ENCODE measurements at places on chromosomes 12 and 14.

GRCh38 chr12:98406378-98406777 is 109.0 kb upstream of the TMPO start:
- DNase-seq = no peak

DNA sequence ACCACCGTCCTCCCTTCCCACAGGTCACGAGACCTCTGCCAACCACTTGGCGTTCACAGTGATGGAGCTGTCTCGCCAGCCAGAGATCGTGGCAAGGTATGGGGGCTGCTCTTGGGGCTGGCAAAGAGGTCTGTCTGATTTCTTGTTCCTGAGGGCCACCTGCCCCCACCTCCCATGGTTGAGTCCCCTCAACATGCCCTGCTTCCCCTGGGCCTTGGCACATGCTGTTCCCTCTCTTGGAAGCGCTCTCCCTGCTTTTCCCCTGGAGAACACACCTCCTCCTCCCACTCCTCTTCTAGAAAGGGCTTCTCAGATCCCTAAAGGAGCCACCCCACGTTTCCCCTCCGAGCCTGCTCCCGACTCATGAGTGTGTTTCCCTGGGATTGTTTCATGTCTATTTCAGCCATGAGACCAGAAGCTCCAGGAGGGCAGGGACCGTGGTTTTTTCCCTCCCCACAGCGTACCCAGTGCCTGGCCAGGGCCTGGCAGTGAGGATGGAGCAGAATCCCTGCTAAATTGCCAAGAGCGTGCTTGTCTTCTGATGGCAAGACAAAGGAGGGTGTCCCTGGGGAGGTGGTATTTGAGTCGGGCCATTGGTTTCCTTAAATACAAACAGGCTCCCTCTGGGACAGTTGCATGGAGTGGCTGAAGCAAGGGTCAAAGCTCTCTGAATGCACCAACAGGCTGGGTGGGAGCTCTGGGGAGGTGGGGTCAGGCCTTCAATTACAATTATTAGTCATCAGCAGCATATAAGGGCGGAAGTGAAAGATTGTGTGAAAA is 34.1 kb downstream of the CYP46A1 start:
- no peak for DNase-seq

DNA sequence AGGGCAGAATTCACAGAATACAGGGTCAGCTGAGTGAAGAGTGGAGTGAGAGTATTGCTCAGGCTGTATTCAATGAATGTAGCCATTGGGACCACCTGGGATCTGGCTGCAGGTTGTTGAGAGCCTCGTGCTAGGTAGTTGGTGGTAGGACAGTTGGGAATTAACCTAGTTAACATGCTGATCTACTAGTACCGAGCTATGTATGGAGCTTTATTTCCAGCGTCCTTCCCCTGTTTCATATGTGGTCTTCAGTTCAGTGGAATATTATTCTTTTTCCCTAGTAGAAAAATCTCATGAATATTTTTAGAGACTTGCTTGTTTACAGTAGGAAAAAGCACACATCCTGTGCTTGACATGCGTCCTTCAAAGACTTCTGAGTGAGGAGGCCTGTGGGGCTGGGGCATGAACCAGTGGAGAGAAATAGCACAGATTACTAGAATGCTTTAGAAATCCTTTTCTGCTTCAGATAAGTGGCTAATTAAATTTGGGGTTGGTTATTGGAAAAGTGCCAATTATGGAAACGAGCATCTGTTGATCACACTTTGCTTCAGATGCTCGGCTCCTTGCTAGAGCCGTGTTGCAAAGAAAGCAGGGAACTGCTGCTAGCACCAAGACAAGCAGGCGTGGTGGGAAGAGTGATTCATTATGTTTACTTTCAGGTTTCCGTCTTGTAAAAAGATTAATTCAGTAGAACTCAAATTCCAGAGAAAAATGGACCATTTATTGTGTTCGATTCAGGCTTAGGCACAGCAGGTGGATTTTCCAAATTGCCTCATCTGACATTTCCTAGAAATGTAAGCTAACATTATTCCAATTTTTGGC is 53.6 kb downstream of the ARF6 start:
- no peak for DNase-seq

- no peak for DNase-seq
These were observed 777.9 kb downstream of the FSCB start for GRCh38 chr14:43729143-43729542.

GRCh38 chr12:114685320-114685781 is 1.4 kb upstream of the TBX3 start:
- no peak for DNase-seq

DNA sequence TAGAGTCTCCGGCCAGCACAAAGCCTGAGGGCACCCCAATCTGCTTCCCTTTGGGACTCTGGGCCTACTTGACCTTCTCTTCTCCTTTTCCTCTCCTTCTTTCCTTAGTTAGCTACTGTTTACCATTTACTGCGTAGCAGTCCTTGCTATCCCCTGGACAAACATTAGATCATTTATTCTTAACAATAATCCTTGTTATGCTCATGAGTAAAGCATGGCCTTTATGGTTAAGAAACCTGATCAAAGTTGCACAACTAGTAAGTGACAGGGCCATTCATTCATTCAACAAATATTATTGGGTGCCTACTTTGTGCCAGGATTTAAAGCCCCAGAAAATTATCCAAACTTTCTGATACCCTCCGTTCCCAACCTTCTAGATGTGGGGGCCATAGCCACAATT is 3.2 kb upstream of the HDAC7 start:
- no peak for DNase-seq

GRCh38 chr14:69059658-69060623 is 80.8 kb upstream of the ACTN1 start:
- no peak for DNase-seq
